ENCODE measurements at places on chromosomes 6 and 20.
A peak's percentile ranks its signal among the peaks of the same experiment; 100 is the strongest.

- no peak for DNase-seq
Measured at GRCh38 chr6:6771224-6771945, 182.9 kb downstream of the LY86 start.

DNA sequence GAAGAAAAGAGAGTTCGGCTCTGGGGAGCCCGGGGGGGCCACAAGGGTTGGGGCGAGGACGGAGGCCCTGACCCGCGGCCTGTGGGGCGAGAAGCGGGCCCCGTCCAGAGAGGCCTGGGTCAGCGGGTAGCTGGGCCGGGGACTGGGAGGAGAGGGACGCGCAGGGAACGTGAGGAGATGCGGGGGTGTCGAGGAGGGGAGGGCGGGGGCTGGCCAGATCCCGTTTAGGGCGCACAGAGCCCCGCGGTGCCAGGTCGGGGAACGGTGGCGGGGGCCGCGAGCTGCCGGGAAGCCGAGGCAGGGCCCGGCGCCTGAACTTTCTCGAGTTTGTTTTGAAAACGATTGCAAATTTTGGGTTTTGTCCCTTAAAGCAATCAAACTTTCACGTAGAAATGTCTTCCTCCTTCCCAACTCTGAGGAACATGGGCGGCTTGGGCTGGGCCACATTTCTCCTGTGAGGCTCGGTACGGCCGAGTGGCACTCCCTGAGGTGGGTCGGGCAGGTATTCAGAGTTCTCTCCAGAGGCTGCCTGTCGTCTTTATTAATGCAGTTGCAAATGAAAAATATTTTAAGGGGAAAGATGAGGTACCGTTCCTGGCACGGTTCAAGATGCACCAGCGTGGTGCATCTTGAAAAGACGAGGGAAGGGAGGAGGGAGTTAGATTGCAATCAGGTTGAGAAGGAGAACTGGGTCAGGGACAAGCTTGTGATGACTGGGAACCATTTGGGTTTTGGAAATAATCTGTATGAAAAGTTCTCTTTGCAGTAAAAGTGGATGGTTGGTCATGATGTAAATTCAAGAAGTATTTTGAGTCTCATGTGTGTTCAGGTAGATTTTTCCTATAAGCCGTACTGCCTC lies 972 bp downstream of the RNF8 start:
- DNase-seq: peak; percentile 48

- no peak for DNase-seq
Measured at GRCh38 chr6:121993362-121993761, 406.1 kb upstream of the HSF2 start.

DNA sequence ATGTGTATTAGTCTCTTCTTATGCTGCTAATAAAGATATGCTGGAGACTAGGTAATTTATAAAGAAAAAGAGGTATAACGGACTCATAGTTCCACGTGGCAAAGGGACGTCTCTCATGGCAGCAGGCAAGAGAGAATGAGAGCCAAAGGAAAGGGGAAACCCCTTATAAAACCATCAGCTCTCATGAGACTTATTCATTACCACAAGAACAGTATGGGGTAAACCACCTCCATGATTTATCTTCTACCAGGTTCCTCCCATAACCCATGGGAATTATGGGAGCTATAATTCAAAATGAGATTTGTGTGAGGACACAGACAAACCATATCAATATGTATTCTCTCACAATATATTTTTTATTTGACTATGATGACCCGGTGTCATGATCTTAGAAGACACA lies 109.1 kb downstream of the UTRN start:
- no peak for DNase-seq

GRCh38 chr6:149359440-149359839 lies 40.6 kb upstream of the SUMO4 start:
- DNase-seq: no peak

- DNase-seq: no peak
Measured at GRCh38 chr6:122623279-122623678, 13.1 kb downstream of the PKIB start.

DNA sequence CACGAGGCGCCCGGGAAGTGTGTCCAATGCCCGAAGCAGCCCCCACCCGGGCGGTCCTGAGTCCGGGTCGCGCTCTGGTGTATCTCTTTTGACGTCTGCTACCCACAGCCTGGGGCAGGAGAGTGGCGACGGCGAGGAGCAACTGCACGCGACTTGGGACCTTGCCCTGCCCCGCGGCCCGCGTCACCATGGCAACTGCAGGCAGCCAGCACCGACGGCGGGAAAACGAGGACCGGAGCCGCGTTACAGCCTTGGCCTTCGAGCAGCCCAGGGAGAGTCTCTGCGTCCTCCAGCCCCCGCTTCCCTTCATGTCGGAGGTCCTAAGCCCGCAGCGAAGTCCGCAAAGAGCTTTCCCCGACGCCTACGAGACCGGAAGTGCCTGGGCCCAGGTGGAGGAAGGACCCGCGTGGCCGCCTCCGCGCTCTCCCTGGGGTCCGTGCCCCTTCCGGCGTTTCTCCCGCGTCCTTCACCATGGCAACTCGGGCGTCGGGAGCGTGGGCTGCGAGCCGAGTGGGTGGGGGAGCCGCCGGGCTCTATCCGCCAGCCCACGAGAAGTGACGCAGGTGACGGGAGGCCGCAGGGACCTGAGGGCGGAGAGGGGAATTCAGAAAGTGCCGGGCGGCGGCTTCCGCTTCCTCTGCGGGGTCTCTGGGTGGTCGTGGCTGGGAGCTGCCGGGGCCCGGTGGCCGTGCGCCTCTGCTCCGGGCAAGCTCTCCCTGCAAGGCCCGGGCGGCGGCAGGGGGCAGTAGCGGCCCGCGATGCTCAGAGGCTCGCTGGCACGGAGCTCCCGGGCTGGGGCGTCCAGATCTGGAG lies 88.6 kb upstream of the TGM3 start:
- peak; percentile 80 for DNase-seq

DNA sequence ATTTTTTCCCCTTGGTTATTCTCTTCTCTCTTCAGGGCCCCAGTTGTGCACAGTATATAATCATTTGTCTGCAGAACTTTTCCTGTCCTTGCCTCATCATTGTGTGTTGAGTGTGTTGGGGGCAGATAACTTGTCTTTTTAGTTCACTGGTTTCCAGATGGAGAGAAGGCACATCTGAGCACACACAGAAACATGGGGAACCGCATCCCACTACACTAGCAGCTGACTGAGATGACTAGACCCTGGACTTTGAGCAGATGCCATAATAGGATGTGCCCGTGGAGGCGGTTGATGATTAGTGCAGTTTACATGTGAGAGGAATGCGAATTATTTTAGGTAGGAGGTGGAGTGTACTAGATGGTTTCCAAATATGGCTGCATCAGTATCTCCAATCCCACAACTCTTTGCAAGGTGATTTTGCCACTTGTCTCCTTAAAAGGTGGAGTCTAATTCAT lies 26.5 kb upstream of the SH3BGRL2 start:
- DNase-seq: no peak

- no peak for DNase-seq
Measured at GRCh38 chr6:124373386-124373785, 569.7 kb downstream of the NKAIN2 start.

DNA sequence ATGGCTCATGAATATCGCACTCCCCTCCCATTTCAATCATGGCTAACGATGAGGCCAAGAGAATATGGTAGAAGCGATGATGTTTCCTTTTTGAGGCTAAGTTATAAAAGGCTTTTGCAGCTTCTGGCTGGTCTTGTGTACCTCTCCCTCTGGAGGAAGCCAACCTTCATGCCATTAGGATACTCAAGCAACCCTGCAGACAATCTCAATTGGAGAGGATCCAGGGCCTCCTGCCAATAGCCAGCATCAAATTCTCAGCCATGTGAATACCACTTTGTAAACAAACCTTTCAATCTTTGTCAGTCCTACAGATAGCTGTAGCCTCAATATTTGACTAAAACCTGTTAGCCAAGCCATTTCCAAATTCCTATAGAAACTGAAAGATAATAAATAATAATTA lies 738.4 kb downstream of the KIF16B start:
- DNase-seq: no peak

GRCh38 chr6:159688266-159688905 lies 4.7 kb downstream of the SOD2 start:
- DNase-seq: no peak

GRCh38 chr6:42405021-42405420 lies 46.7 kb downstream of the TRERF1 start:
- DNase-seq: peak; percentile 20

GRCh38 chr6:109420751-109421150 lies 19.7 kb downstream of the PPIL6 start:
- DNase-seq: no peak

GRCh38 chr6:4362326-4362725 lies 227.0 kb upstream of the ECI2 start:
- DNase-seq: no peak

DNA sequence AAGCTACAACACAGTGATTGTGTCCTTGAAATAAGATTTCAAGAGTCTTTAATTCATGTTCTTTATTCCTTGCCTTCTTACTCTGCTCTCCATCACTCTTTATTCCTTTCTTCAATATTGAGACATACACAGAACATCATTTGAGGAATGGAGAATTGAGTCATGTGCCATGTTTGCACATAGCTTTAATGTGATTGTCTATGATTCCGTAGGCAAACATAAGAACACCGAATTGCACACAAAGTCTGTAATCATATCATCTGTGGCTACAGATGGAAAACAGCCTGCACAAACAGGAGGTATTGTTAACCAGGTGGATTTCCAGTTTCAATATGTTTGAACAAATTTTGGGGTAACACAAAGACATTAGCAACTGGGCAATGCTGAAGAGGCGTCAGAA lies 571.6 kb upstream of the GJE1 start:
- DNase-seq: no peak

DNA sequence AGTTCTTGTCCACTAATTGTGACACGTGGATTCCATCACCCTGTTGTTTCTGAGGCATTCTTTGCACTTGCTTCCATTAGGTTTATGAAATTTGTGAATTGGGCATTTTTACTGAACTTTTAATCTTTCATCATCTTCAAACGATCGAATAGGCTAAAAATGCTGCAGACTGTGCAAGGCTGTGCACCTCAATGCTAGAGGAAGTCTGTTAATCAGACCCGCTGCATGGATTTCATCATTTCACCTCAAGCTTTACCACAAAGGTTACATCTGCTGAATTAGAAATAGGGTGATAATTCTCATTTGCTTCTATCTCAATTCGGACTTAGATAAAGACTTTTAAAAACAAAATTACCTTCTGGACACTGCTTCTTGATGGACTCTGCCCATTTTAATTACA lies 27.8 kb upstream of the F13A1 start:
- no peak for DNase-seq

GRCh38 chr6:11357285-11357684 lies 124.8 kb upstream of the NEDD9 start:
- no peak for DNase-seq

GRCh38 chr6:47478233-47479139 lies 897 bp downstream of the CD2AP start:
- no peak for DNase-seq

DNA sequence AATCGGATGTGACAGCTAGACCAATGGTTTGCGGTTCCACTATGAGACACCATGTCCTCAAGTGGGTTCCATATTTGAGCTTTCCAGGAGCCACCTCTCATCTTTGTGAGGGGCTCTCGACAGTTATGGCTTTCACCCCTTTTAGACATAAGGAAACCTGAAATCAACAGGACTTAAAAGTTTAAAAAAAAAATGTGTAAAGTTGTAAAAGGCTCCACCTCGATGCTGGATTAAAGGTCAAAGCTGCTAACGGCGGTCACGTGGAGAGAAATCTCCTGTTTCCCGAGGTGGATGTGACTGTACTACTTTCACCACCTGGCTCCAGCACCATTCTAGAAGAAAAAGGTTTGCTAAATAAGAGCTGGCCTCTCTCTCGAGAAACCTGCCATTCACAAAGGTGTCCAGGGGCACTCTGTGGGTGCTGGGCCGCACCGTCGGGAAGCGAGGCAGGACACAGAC lies 542 bp downstream of the ATP5F1E start:
- no peak for DNase-seq

GRCh38 chr6:12716298-12716916 lies at the start of gene PHACTR1:
PHACTR1 (plus strand) TSS chr6:12716767.
- DNase-seq: no peak

DNA sequence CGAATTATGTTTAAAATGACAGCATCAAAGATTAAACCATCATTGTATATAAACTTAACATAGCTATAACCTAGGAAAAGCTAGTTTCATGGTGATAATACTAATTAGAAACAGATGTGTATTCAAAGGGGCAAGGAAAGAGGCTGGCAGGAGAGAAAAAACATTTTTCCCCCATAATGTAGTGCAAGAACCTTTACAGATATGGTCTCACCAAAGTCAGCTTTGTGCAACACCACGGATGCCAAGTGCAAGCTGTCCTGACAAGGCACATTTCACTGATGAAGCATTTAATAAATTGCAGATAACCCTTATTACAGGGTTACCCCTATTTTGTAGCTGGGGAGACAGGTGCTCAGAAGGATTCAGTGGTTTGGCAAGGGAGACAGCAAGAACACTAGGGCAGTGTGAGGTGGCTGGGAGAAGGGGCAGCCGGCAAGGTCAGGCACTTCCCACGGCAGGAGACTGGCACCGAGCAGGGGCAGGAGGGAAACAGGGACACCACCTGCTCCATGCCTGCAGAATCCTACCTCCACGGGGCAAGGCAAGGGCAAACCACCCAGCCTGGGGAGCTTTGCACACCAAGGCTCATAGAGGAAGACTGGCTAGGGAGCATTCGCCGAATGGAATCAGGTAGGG lies 6.5 kb downstream of the RPS6KA2 start:
- no peak for DNase-seq

DNA sequence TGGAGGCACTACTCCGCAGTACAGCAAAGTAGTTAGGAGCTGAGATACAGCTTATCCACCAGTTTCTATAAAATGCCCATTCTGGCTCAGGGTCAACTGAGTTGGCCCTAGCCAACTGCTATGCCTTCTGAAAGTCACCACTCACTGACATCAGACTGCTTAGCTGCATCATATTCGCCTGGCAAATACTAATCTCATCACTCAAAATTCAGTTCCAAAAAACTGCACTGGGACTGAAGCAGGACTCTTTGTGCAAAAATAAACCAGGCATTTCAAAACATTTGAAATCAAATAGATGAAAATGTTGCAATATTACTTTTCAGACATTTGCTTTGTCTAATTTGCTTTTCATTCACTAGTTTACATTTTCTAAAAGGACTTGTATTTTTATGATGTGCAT lies 230.0 kb downstream of the ALDH8A1 start:
- no peak for DNase-seq

GRCh38 chr6:15623276-15624116 lies 39.3 kb downstream of the DTNBP1 start:
- no peak for DNase-seq

DNA sequence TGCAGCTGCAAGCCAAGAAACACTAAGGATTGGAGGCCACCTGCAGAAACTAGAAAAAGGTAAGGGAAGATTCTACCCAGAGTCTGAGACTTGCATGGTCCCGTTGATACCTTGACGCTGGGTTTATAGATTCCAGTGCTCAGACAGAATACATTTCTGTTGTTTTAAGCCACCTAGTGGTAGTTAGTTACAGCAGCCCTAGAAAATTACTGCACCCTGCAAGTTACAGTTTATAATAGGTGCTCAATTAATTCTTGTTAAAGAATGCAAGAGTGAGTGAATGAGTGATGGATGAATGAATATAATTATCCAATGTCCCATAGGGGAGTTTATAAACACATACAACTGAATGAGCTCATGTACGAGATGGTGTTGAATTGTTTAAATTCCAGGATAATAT lies 453.1 kb upstream of the SLC35B3 start:
- DNase-seq: no peak

- DNase-seq: no peak
Measured at GRCh38 chr6:157937318-157937717, 44.3 kb upstream of the SYNJ2 start.
